Central memory CD4-positive, alpha-beta T cell (primary cell): ENCODE measurements at places on chromosomes 7 and 10.

DNA sequence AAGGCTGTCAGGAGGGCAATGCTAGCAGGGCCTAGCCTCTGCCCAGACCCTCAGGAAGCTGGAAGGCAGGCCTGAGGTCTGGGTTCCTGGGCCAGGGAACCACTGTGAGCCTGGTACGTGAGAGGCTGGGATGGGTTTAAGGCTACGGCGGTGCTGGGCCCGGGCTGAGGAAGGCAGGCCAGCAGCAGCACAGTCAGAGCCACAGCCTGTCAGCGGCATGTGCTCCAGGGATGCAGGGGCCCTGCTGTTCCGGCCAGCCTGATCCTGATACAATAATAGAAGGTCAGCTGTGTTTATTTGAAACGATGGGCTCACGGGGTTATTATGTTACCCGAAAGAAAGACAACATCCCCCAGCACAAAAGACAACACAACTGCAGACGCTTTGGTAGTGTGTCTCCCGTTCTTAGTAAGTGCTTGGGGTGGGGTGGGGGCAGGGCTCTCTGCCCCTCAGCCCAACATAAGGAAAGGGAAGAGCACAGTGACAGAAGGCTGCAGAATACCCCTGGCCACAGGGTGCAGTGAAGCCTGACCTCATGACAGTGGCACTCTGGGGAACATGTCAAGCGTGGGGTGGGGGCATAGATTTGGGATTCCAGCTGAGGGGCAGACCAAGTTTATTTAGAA lies 95.0 kb downstream of the COL13A1 start:
- no peak for DNase-seq

GRCh38 chr10:47020471-47020870 lies 109.2 kb downstream of the PTPN20 start:
- no peak for DNase-seq

- DNase-seq: no peak
Observed at GRCh38 chr10:71888623-71889387, 37.8 kb upstream of the PSAP start.

DNA sequence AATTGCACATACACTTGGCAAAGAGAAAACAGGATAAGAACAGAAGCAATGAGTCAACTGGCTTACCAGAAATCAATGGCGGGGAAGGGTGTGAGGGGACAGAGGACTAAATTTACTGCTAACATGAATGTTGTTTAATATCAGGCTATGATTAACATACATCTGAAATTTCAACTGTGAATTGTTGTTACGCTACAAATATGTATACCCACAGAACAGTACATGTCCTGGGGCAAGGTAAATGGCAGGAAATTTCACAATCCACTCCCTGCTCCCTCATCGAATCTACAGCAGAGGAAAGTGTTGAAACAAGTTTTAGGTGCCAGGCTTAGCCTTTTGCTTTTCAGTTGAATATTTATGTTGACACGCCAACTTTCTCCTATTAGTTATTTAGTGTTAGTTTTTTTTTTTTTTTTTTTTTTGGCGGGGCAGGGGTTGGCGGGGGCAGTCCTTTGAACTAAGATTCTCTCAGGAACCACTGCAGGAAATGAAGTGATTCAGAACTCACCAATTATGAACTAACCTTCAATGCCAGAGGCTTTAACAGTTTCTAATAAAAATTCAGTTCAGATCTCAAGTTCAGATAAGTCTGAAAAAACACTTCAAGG lies 99.0 kb downstream of the UBE2H start:
- DNase-seq: no peak

- DNase-seq: no peak
Observed at GRCh38 chr7:28595076-28595475, 182.8 kb downstream of the CREB5 start.

GRCh38 chr7:105837765-105838626 lies 38.4 kb downstream of the ATXN7L1 start:
- DNase-seq: no peak

DNA sequence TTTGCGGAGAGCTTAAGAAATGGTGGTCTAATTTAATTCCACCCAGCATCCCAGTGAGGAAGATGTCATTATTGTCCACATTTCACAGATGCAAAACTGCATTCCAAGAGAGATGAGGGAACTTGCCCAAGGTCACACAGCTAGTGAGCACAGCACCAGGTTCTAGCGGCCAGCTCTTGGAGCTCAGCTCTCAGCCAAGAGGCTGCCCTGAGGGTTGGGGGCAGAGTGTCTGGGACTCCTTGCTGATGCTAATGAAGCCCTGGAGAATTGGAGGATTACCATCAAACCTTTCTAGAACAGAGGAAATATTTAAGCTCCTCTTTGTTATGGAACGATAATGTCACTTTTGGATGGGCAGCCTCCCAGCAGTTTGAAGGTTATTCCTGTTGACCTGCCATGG lies 48.0 kb downstream of the PLPP4 start:
- no peak for DNase-seq

DNA sequence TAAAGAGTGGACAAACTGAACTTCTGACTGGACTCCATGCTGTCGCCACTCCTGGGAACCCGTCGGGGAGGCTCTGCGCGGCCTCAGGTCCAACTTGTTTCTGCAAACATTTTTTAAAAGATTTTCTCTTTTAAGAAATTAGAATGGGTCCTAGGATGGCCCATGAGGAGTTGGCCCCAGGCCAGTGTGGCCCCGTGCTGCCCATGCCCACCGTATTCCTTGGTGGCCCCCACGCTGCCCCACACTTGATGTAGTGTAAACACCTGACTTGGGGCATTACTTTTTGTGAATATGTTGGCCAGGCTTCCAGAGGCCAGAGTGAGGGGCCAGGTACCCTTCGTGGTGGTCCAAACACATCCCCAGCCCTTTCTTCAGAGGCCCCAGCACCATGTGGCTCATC lies 19.3 kb downstream of the ZNF316 start:
- DNase-seq: no peak

DNA sequence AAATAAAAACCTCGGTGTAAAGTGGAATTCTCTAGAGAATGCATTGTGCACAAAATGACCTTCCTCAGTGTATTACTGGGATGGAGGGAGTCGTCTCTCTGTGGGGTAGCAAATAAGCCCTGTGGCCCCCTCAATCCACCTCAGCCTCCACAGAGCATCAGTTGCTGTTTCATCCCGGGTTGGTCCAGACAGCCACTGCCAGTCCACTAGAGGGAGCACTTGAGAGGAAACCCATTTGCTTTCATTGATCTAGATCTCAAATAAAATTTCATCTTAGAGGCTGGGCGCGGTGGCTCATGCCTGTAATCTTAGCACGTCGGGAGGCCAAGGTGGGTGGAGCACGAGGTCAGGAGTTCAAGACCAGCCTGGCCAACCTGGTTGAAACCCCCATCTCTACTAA lies 1128.7 kb downstream of the CNTNAP2 start:
- no peak for DNase-seq

DNA sequence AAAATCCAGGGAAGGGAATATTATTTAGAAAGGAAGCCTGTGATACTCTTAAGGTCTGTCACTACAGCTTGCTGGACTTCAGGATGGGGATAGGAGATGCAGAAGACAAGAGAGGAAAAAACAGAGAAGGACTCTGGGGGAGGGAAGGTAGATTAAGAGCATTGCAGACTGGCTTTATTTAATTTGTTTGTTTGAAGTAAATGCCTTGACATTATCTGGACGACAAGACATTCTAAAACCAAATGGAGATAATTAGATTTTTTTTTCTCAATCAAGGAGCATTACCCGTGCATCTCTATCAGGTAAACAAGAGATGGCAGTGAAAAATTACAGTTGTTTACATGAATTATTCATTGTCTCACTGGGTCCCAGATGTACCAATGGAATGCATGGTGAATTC lies 24.3 kb downstream of the ACTA2 start:
- no peak for DNase-seq

- no peak for DNase-seq
Observed at GRCh38 chr7:147519062-147519461, 1071.5 kb upstream of the C7orf33 start.

GRCh38 chr10:114686013-114686412 lies 27.9 kb upstream of the ABLIM1 start:
- DNase-seq: no peak

GRCh38 chr10:28558923-28559508 lies 26.1 kb downstream of the WAC start:
- no peak for DNase-seq

DNA sequence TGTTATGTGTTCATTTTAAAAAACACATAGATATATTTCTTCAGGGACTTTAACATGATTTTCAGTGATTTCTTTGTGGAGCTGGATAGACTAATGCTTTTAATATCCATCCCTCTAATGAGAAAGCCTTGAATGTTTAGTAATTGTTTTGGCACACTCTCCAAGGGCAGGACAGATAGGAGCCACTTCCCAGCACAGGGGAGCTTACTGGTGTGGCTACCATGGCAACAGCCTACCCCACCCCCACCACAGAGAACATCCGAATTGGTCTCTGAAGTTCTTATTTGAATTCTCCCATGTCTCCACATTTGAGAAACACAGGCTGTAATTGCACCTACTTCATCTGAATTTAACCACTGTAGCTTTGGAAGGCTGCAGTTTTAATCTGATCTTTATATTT lies 87.7 kb downstream of the PRKG1 start:
- DNase-seq: no peak
